ENCODE measurements at places on chromosomes 16 and 17.

GRCh38 chr17:7841396-7841914, 7.4 kb downstream of the KDM6B start:
- peak; percentile 15 for DNase-seq

DNA sequence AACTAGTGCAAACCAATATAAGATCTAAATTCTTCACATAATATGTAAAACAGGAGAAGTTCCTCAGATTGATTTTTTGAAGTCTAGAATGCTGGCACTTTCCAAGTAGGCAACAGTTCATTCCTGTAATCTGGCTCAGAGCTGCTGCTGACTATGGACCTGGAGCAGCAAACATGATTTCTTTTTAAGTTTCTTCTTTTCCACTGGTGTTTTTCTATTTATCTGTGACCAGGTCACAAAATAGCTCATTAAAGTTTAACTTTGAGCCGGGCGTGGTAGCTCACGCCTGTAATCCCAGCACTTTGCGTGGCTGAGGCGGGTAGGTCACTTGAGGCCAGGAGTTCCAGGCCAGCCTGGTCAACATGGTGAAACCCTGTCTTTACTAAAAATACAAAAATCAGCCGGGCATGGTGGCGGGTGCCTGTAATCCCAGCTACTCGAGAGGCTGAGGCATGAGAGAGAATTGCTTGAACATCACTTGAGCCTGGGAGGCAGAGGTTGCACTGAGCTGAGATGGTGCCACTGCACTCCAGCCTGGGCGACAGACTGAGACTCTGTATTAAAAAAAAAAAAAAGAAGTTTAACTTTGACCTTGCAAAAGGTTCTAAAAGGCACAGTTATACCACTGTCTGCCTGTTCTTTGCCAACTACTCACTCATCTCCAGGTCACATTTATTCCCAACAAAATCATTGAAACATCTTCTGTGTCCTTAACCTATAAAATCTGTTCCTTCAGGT, 29.4 kb upstream of the SLC13A2 start:
- no peak for DNase-seq

DNA sequence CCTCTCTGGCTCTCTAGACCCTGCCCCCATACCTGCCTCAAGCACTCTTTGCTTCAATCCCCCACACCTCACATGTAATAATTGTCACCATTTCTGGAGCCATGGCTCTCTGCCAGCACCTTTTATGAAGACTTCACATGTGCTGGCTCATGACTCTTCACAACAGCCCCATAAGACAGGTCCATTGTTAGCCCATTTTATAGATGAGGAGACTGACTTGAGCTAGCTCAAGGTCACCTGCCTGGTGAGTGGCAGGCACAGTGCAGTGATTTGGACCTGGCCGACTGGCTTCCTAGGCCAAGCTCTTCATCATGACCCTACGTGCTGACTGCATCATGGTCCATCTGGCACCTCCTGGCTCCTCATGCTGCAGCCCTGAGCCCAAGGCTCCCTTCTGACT, 25.0 kb downstream of the FAM20A start:
- DNase-seq = no peak

- no peak for DNase-seq
Observed at GRCh38 chr16:85167589-85168537, 55.6 kb upstream of the CIBAR2 start.

- no peak for DNase-seq
Observed at GRCh38 chr16:49461517-49461951, 87.9 kb downstream of the C16orf78 start.

GRCh38 chr16:70715860-70716357, 30.1 kb upstream of the MTSS2 start:
- no peak for DNase-seq

DNA sequence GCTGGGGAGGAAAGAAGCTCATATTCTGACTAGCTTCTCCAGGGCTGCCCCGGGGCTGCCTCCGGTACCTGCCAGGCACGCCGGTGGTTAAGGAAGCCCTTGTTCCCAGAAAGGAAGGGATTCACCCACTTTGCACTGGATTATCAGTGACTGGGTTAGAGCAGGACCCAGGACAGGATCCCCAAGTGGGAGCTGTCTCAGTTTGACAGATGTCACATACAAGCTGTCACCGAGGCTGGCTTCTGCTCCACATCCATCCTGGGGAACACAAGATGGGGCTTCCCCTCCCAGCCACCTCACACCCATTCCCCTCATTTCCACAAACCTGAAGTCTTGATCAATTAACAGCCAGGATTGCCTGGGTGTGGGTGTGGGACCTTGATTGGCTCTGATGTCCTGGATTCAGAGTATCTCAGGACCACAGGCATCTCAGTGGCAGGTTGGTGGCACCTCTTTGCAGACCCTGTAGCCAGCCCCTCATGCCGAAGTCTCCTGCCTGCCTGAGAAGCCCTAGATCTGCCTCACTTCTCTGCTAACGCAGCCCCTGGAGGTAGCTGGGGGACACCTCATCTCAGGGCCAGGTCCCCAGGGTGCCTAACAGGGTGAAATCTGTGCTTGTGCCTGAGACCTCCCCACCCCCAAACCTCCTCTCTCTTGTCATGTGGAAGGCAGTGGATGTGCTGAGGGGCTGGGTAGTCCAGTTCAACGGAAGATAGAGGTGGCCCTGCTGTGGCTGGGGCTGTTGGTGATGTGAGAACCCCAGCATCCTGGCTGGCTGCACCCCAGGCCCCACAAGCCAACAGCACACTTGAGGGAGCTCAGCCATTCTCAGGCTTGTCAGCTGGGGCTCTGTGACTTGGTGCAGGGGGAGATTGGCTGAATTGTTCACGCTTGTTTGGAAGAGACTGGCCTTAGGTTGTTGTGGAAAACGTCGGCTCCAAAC, 1.4 kb downstream of the CACNG5 start:
- no peak for DNase-seq

DNA sequence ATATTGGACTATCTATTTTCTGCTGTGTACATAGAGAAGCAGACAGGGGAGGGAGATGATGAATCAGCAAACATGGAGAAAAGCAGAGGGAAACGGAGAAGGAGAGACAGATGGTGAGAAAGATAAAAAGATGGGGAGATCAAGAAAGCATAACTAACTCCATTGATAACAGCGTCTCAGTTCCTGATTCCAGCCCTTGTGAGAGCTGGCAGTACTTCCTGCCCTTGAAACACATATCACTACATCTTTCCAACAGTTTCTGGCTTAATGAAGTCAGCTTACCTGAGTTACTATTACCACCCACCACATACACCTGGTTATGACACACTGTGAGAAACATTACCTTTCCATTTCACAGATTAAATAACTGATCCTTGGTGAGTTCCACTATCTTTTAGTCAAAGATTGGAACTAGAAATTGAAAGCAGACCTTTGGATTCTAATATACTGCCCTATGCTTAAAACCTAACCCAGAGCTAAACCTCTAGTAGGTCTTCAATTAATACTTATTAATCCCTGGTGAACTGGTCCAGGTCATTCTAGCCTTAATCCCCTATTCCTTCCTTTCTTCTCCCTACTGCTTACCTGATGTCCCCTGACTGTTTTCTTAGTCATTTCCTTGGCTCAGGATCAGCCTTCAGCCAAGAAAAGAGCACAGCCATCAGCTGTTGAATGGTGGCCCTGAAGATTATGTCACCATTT, 346.6 kb upstream of the CCL2 start:
- no peak for DNase-seq

- DNase-seq = no peak
Observed at GRCh38 chr16:81174644-81175324, 63.7 kb upstream of the BCO1 start.

DNA sequence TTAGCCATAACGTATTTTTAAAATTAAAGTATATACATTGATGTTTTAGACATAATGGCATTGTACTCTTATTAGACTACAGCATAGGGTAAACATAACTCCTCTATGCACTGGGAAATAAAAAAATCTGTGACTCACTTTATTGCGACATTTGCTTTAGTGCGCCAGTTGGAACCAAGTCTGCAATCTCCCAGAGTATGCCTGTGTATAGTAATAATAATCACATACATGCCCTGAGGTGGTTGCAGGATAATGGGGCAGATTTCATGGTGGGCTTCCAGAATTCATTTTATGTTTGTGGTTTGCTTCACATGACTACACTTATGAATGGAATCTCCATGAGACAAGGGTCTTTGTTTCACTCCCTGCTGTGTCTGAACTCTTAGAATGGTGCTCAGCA, 66.9 kb upstream of the N4BP1 start:
- DNase-seq = no peak

- DNase-seq = no peak
Observed at GRCh38 chr17:28151001-28151400, 108.5 kb downstream of the NLK start.

GRCh38 chr17:34399725-34400124, 36.7 kb upstream of the CCL1 start:
- DNase-seq = no peak

GRCh38 chr16:4450931-4451519, 23.4 kb downstream of the NMRAL1 start:
- no peak for DNase-seq

GRCh38 chr17:74464730-74465377, 1.6 kb upstream of the CD300A start:
- DNase-seq = no peak

DNA sequence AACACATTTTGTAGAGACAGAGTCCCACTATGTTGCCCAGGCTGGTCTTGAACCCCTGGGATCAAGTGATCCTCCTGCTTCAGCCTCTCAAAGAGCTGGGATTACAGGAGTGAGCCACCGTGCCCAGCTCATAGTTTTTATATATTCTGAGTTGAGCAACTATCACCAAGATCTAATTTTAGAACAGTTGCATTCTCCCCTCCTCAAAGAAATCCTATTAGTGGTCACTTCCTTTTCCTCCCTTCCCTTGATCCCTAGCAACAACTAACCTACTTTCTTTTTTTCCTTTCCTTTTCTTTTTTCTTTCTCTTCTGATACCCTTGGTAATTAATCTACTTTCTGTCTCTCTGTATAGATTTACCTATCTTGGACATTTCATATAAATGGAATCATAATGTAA, 61.5 kb upstream of the B4GALNT2 start:
- no peak for DNase-seq

- DNase-seq = no peak
Observed at GRCh38 chr17:42908872-42909700, 8.5 kb downstream of the G6PC1 start.

GRCh38 chr16:7602291-7602950, 269.8 kb downstream of the RBFOX1 start:
- DNase-seq = no peak

- DNase-seq = no peak
Observed at GRCh38 chr17:60712675-60713074, 35.0 kb downstream of the BCAS3 start.

GRCh38 chr17:72714357-72714966, 378.0 kb downstream of the SLC39A11 start:
- no peak for DNase-seq

DNA sequence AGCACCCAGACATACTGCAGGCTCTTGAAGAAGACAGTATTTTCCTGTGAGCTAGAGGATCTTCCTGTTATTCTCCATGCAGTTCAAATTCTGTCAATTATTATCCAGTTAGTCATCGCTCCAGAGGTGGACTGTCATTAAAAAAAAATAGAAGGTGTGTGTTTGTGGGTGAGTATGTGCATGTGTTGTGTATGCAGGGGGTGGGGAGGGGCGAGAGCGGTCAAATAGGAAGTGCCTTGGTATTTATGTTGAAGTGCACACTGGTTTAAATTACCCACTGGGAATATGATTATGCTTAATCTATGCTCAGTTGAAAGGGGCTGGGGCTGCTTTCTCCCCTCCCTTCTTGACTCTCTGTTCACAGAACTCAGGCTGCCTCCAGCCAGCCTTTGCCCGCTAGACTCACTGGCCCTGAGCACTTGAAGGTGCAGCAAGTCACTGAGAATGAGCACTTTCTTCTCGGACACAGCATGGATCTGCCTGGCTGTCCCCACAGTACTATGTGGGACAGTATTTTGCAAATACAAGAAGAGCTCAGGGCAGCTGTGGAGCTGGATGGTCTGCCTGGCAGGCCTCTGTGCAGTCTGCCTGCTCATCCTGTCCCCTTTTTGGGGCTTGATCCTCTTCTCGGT, at the start of gene HSD17B2:
Gene HSD17B2, plus strand, starts transcription at position 273 of the 632 bp plus-strand sequence. Its CDS starts 172 bp downstream, at position 445.
- DNase-seq = no peak

- peak; percentile 90 for DNase-seq
Observed at GRCh38 chr16:3611146-3611975, at the start of gene SLX4. Gene SLX4 (minus strand): TSS chr16:3611606. CDS start chr16:3608964, 2,642 bp downstream.

DNA sequence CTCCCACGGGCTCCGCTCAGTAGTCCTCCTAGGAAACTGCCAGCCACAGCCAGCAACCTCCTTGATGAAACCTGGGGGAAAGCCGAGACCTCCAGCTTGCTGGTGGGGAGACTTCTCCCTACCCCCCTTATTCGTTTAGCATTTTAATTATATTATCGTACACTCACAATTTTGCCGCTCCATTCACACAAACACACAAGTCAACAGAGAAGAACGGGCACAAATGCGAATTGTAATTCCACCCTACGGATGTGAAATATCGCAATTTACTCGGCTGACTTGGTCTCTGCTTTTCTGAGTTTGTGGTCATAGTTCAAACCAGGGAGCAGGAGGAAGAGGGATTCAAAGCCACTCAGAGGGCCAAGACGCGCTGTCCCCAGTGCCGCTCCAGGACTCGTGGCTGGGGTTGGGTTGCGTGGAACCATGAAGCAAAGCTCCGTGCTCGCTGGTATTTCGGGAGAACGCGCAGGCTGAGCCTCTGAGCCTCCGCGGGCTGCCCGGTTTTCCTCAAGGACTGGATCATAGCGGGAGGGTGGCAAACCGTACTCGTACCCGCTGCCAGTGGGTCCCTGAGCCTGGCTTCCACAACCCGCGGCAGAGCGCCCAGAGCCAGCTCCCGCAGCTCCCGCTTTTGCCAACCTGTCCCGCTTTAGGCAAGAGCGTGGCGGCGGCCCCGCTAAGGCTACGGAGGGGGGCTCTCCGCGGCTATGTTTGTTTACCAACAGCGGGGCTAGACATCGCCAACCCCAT, 2.0 kb downstream of the LHX1 start:
- DNase-seq = no peak

DNA sequence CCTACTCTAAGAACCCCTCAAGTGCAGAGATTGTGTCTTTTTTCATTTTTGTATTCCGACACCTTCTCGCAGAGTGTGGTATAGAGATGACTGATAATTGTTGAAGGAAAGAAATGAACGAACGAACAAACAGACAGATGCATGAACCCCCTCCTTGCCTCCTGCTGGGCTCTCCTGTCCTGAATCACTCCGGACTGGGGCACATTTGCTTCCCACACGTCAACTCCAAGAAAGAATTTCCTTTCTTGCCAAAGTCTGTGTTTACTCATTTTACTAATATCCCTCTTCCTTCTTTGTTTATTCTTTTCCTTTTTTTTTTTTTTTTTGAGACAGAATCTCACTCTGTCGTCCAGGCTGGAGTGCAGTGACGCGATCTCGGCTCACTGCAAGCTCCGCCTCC, 37.5 kb upstream of the BHLHA9 start:
- DNase-seq = no peak

- DNase-seq = no peak
Observed at GRCh38 chr16:22395960-22396359, 21.5 kb upstream of the CDR2 start.

DNA sequence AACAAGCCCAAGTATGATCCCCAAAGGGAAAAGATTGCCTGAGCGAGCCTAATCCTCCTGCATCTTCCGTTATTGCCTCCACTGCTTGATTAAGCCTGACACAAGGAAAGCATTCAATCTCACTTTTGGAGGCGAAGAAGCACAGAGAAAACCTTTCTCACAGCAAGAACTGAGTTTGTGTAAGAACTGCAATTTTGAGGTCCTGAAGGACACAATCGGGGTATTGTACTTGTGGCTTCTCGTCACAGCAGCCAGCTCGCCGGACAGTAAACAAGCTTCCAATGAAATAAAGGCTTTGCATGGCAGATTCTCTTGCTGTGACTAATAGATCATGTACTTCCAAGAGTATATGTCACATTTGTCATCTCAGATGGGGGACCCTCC, 18.7 kb upstream of the FOXF1 start:
- DNase-seq = no peak

Data from AML-193 (cell line).